ENCODE measurements at places on chromosomes 5 and 9.

- no peak for DNase-seq
Observed at GRCh38 chr9:87713278-87713987, 12.5 kb upstream of the CTSL start.

- no peak for DNase-seq
Observed at GRCh38 chr5:7394889-7395431, 978 bp upstream of the ADCY2 start.

GRCh38 chr9:132412089-132412488 lies 2.1 kb downstream of the CFAP77 start:
- no peak for DNase-seq

GRCh38 chr5:72063219-72063819 lies 44.0 kb upstream of the MAP1B start:
- no peak for DNase-seq

DNA sequence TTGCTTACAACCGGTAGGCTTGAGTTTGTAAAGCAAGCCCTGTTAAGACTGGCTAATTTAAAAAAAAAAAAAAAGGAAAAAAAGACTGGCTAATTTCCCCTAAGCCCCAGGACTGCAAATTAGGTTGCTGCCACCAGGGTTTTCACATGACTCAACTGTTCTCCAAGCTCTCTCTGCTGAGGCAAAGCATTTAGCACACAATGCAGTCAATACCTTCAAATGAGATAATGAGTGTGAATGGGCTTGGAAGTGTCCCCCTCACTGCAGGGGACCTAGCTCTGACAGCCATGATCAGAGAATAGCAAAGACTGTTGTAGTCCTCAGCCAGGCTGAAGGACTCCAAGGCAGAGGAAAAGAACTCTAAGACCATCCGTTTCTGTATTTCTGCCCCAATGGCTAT lies 42.8 kb upstream of the ZSWIM6 start:
- no peak for DNase-seq

DNA sequence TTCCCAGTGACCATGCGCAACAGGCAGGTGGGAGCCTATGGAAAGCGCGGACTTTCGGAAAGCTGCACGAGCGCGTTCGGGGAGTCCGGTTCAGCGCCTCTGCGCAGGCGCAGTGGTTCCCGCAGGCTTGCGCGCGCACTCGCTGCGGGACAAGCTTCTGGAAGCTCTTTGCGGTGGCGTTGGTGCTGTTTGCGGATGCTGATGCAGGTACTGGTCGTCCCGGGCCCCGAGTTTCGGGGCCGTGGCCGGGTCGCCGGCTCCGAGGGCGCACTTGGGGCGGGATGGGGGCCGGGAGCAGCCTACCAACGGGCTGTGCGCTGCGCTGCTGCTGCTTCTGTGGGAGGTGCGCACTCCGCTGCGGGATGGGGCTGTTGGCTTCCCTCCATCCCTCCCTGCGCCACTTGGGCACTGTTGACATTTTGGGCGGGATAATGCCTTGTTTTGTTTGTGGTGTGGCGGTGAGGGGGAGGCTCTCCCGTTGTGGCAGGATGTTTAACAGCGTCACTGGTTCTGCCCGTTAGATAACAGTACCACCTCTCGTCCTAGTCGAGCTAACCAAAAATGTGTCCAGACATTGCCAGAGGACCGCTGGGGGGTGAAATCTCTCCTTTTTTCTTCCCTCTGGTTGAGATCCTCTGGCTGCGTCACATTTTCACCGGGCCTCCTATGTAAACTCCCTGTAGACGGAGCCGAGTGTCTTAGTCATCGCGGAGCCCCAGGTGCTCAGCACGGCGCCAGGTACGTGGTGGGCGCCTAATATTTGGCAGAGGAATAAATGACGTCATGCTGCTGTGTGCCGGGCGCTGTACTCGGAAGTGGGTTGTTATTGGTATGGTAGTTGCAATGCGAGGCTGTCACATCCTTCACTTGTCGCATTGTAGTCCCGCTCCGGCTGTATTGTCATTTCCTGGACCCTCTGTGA lies at the start of gene ZNF483:
TSS of gene ZNF483 (plus strand) at position 124 of the 922 bp plus-strand sequence. CDS start 2,217 bp downstream, outside the sequence.
- DNase-seq, result peak; percentile 61

GRCh38 chr9:132622159-132622558 lies 39.8 kb downstream of the BARHL1 start:
- no peak for DNase-seq

DNA sequence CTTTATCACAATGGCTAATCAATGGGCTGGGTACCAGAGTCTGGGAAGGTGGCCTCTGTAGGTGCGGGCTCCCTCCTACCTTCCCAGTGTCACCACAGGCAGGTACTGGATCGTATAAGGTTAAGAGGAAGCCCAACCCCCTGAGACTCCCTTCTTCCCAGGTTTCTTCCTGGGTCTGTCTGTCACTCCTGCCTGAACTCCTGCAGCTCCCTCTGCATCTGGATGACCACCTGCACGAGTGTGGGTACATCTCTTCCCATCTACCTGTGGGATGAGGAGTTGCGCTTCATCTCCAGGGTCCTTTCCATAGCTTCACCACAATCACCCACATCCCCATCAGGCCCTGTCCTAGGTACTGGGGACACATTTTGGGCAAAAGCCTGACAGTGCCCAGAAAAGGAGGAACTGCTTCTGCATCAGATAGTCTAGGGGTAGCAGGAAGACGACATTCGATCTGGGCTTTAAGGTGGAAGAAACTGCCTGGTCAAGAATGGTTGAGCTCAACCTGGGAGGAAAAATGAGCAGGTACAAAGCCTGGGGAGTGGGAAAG lies 112.2 kb upstream of the ALDH1B1 start:
- no peak for DNase-seq

GRCh38 chr9:114430457-114430856 lies 42.7 kb upstream of the AKNA start:
- no peak for DNase-seq

GRCh38 chr9:97593960-97594359 lies 39.2 kb downstream of the TSTD2 start:
- DNase-seq, result no peak

DNA sequence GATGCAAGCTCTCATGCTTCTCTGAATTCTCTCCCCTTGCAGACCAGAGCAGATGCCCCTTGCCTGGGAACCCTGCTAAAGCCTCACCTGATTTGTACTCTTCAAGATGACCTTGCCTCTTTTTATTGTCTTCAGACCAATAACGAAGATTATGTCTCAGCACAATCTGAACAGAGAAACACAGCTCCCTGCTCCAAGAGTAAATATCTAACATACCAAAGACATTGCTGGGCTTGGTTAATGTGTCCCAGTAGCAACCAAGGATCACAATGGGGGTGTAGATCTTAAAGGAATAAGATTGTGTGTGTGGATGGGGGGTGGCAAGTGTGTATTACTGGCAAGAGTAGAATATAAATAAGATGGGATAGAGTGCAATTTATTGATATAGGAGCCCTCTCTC lies 67.6 kb upstream of the LHFPL2 start:
- no peak for DNase-seq

- no peak for DNase-seq
Observed at GRCh38 chr9:128020692-128021091, 39.9 kb upstream of the EEIG1 start.

- DNase-seq, result no peak
Observed at GRCh38 chr9:81968026-81968425, 20.5 kb upstream of the SPATA31D1 start.

DNA sequence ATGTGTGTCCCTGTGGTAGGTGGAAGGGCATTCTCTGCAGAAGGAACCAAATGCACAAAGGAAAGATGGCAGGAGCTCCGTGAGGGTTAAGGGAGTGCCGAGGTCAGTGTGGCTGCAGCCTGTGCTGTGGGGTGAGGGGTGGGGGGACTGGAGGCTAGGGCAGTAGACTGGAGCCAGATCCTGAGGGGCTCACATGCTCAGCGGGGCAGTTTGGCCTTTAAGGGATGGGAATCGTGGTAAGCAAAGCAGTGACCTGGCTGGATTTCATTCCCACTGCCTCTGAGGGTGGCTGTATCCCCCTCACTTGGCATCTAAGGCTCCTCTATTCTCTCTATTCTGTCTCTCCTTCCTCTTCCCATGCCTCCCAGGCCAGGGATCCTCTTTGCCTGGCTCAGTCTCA lies 15.6 kb downstream of the PITX1 start:
- no peak for DNase-seq

GRCh38 chr9:97889941-97890887 lies 32.1 kb downstream of the TRMO start:
- DNase-seq, result peak; percentile 48

DNA sequence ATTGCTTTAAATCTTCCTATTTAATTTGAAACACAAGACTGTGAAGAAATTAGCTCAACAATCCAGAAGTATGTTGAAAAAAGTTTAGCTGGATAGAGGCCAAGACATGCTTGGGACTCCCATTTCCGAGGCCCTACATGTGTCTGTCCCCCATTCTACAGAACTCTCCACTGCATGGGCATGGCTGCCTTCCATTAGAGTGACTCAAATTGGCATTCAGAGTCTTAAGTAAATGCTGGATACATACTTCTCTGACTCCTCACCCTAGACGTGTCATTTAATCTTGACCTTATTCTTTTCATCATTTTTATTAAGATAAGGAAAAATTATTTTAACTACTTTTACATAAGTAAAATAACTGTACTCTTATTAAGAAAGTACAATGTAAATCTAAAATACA lies 530.4 kb upstream of the CDH9 start:
- DNase-seq, result no peak

DNA sequence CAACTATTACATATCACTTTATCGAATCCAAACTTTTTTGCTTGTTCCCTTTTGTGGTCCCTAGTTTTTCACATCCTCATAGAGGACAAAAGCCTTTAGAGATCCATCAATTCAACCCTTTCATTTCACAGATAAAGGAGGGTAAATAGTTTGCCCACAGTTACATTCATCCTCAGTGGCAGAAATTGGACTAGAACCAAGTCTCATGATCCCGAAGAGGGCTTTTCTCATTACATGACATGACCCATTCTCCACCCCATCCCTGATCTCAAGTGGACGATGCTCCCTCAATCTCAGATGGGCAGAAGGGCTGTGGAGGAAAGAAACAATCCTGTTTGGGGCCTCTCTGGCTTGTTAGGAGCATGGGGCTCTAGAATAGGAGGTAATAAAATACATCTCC lies 23.1 kb downstream of the TICAM2 start:
- no peak for DNase-seq

DNA sequence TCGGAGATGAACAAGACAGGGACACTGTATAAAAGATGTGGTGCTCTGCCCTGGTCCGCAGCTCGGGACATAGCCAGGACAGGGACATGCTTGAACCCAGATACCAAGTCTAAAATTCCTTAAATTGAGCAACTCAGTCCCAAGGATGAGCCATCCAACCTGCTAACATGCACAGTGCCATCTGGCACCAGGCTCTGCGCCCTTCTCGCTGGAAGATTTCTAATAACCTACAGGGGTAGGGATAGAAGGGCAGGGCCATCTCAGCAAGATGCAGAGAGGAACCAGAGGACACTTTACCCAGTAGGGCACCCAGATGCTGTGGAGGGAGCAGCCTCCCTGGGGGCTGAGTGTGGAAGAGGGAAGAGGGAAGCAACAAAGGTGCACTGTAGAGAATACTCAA lies 60.1 kb downstream of the SEMA4D start:
- no peak for DNase-seq

GRCh38 chr9:36207546-36208012 lies 16.9 kb downstream of the CLTA start:
- DNase-seq, result no peak

- DNase-seq, result no peak
Observed at GRCh38 chr9:128201441-128202369, 1.5 kb upstream of the DNM1 start.
